ENCODE measurements at places on chromosomes 3 and 15.

DNA sequence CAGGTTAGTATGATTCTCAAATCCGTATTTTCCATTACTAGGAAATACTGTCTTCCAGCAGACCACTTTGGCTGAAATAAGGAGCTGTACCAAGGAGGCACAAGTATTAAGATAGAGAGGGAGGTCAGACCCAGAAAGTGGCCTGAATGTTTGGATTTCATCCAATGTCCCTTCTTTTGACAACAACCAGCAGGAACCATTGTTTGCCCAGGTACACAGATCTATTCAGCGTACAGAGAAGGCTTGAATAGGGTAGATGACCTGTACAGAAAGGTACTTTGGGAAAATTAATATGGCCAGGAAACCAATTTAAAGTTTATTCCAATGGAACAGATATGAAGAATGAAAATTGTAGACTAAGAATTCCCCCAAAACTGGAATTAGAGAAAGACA lies 12.6 kb downstream of the MTHFS start:
- no peak for DNase-seq

- no peak for DNase-seq
These were observed 7.1 kb downstream of the SEMA3F start for GRCh38 chr3:50162034-50162883.

DNA sequence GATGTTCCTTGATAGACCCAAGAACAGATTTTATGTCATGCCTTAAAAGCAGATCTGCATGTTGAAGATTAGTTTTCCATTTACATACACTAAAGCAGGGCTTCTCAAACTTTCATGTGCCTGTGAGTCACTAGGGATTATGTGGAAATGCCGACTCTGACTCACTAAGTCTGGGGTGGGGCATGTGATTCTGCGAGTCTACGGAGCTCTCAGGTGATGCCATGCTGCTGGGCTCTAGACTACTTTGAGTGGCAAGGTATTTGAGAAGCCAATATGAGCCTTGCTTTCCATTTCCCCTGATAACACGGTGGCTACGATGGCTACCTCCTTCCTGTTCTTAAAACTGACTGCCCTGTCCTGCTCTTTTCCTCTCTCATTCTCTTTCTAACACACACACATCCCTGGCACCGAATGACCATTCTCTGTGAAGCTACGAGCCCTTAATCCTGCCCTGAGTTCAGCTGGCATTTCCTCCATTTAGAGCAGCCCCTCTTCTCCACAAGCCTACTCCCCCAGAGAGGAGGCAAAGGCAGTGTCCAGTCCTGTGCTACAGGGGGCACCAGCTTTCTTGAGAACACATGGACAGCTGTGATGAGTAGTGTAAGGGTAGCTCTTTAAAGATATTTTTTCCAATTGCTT lies 39.7 kb upstream of the PYGO1 start:
- no peak for DNase-seq

DNA sequence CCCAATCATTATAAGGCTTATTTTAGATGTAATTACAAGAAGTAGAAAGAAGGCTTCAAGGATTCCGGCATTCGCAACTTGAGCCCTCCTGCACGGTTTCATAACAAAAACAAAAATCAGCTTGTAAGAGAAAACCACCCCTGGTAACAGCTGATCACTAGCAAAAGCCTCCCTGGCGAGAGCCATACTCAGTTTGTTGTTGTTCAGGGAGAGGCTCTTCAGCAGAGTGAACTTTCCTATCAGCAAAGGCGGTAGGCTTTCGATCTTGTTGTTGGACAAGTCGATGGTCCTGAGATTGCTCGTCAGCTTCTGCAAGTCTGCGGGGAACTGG lies 710 bp downstream of the LRRC57 start:
- no peak for DNase-seq

DNA sequence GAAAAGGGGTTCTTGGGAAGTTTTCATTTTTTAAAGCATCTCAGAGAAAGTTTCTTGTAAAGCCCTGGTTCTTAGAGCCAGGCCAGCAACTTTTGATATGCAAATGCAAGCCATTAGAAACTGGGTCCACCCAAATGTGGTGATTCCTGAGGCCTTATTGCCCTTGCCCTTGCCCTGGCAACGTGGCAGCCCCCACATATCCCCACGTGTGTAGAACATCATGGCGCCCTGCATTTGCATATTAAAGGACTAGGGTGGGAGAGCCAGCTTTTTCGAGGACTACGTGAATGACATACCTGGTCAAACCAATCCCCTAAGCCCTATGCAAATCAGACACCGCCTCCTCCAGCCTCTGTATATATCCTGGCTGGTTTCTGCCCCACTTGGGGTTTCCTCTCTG lies 314.9 kb upstream of the NECTIN3 start:
- DNase-seq: no peak

DNA sequence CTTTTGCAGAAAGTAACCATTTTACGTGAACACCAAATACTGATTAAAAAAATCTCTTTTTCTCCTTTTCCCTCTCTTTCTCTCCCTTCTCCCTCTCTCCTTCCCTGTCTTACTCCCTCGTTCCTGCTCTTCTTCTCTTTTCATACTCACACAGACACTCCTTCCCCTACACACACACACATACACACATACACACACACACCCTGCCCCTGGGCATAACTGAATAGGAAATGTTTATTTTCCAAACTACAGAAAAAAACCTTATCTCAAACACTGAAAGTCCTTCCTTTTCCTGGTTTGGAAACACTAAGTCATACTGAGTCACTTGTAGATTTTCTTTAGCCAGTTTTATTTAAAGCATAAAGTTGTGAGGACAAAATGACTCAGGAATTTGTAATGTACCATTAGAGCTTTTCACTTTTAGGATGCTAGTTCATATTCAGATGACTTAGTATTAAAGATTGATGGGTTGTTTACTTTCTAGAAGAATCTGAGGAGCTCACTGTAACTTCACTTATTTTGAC lies 62.4 kb downstream of the MBNL1 start:
- DNase-seq: peak; percentile 18

- no peak for DNase-seq
These were observed 762.7 kb downstream of the ROBO1 start for GRCh38 chr3:79005084-79005483.

- DNase-seq: no peak
These were observed 59.8 kb upstream of the FGD5 start for GRCh38 chr3:14758959-14759358.
